ENCODE measurements at places on chromosomes 13 and 19. TPM values are rescaled to one million over a fixed set of nuclear protein-coding genes. Genes with fewer than 3 reads are reported as not detected.
A peak's percentile ranks its signal among the peaks of the same experiment; 100 is the strongest.

Gene ZNF599
- 5.7 TPM for total RNA-seq

Gene CEACAM7
- total RNA-seq = not detected

DNA sequence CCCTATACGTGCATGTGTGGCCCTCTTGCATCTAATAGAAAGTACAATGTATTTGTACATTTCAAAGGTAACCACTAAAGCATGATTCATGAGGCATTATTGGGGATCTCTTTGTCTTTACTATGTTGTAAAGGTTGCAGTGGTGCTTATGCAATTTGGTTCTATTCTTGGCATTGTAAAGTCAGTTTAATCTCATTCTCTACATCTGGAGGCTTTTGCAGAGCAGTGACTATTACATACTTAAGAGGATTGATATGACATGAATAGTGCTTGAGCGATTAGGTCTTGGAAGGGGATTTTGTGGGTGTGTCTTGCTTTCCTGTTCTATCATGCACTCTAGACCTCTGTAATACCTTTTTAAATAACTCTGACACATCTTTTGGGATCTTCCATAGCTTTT, 610.0 kb downstream of the EFNB2 start:
- DNase-seq = no peak

Gene LTBP4
- total RNA-seq = 24.4 TPM

DNA sequence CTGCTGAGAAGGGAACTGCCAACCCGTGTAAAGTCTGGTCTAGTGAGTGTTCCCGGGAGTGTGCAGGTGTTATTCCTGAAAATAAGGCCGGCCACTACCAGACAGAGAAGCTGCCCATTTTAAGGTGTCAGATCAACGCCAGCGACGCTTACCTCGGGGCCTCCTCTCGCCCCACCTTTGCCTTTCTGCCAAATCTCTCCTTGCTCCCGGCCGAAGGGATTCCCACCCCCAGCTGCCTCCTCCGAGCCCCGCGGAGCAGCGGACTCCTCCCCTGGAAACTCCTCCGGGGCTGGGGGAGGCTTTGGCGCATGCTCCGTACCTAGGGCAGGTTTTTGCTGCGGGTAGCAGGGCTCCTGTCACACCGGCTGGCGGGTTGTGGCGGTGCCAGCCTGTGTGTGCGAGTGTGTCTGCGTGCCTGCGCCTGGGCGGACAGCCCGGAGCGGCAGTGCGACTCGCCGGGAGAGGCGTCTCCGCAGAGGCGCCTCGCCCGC, at the start of gene HS6ST3:
Gene HS6ST3, plus strand, starts transcription at position 359 of the 491 bp plus-strand sequence.
- no peak for DNase-seq

GRCh38 chr13:21405309-21405708, 53.8 kb downstream of the ZDHHC20 start:
- no peak for DNase-seq

DNA sequence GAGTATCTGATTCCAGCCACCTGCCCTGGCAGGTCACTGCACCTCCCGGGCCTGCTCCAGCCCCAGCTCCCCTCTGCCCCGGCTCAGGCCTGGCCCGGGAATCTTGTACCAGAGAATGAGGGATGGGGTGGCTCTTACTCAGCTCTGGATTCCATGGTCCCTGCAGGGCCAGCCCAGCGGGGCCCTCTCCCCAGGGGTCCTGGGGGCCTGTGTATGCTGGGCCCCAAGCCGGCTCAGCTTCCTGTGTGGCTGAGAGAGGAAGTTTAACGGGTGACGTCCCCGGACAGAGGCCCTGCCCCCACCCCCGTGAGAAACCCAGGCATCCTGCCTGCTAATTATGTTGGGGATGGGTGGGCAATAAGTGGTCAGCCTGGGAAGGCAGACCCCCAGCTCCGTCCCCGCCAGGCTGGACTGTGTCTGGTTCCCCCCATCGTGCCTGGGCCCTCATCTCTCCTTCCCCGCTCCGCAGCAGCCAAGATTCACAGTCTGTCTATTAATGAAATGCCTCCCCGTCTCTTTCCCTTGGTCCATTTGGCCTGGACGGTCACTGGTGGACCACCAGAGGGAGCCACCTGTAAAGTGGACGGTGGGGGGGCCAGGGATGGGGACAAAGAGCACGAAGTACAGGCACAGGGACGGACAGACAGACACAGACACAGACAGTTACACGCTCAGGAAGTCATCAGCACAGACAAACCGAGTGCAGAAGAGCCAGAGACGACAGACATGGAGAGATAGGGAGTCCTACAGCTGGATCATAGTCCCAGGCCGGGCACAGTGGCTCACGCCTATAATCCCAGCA, at the start of gene DENND1C:
Gene DENND1C, minus strand, starts transcription at position 247 of the 802 bp plus-strand sequence. Its CDS starts 92 bp downstream, at position 155.
- DNase-seq = no peak

DNA sequence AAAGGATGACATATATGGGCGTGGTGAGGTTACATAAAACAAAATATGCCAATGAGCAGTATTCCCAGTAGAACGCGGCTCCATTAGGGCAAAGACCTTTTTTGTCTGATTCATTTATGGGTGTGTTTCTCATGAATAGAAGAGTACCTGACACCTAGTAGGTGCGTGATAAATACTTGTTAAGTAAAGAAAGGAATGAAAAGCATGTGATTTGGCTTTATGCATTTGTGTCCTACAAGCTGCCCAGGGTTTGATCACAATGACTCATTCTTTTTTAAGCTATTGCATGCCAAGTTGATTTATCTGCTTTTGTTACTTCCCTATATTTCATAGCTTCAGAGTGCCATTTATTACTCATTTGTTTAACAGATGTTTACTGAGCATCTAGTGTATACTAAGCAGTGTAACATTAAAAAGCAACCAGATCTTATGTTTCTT, 19.1 kb upstream of the KCTD4 start:
- peak; percentile 68 for DNase-seq

- DNase-seq = no peak
These were observed 26.1 kb downstream of the ZMYM2 start for GRCh38 chr13:19984430-19985218.

- no peak for DNase-seq
These were observed 12.0 kb upstream of the CYP2A13 start for GRCh38 chr19:41076286-41076685.

DNA sequence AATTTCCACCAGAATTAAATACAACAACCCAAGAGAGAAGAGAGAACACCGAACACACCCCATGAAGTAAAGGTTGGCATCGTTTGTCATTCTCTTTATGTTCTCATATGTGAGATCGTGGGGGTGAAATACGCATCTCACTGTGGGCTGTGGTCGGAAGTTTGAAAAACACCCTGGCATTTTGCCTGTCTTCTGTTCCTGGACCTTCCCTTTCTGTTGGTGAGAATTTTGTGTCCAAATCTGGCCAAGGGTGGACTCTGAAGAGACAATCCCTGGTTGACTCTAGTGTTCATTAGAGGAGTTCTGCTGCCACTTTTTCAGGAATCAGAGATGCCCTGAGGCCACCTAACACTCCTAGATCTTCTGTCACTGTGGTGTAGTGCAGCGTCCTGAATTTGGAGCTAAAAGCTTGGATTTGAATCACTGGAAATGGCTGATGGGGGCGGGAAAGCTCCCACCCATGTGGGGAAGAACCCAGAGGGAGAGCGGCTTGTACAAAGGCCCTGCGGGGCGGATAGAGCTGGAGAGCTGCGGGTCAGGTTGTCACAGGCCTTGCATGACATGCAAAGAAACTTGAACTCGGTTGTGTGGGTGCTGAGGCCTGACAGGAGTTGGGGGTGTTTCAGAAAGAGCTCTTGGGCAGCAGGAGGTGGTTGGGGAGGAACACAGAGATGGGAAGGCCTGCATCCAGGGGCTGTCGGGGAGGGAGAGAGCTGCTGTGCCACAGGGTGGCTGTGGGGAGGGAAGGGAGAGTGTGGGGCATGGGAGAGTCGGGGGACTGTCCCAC, 11.1 kb upstream of the SPATA13 start:
- no peak for DNase-seq

DNA sequence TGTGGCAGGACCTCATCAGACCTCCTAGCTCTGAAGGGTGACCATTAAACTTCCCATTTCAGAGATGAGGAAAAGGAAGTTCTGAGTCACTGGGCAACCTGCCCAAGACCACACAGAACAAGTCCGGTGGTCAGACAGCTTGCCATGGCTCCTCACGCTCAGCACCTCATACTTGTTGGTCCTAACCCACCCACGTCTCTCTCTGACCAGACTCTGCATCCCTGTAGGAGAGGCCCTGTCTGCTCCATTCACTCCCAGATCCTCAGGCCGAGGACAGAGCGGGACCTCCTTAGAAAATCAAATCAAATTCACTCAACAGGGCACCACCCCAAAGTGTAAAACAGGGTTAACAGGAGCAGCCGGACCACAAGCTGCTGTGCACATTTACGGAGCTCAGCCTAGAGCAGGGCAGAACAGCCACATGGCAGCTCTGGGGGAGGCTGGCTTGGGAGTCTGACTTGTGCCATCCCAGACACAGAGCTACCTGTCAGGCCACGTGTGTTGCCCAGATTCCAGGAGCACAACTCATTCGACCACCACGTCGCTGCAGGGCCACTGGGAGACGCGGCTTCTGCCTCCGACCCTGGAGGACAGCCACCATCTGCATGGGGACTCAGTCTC, 1.7 kb downstream of the MIER2 start:
- no peak for DNase-seq

DNA sequence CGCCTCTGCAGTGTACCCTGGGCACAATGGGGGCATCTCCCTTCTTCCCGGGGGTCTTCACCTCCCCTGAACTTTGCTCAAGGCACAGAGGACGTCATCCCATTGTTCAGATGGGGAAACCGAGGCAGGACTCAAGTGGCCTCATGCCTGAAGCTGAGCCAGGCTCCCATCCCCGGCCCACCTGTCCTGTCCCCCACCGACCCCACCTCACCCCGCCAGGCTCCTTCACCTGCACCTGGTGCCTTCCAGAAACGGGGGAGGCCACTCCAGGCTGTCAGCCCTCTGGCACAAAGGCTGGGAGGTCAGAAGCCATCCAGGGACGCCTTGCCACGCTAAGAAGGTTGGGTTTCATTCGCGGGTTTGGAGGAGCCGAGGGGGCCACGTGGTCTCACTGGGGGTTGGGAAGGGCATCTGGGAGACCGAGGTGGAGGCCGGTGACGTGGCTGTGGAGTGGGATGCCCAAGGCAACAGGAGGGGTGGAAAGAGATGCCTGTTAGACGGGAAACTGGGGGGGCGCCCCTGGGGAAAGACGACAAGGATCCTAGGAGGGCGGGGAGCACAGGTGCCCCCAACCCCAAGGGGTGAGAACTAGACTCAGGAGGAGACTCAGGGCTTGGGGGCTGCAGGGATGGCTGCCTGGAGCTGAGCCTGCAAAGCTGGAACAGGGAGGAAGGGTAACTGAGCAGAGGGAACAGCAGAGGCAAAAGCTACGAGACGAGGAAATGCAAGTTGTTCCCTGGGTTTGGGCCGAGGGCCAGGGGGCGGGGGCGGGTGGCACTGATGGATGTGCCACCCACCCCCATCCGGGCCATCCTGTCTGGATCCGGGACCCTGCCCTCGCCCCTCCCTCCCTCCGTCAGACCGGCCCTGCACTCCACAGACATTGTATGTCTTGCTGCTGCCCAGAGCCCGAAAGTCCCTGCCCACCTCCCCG, 6.0 kb upstream of the TCF3 start:
- DNase-seq = no peak

- DNase-seq = no peak
These were observed 24.6 kb downstream of the MPHOSPH8 start for GRCh38 chr13:19657872-19658591.

DNA sequence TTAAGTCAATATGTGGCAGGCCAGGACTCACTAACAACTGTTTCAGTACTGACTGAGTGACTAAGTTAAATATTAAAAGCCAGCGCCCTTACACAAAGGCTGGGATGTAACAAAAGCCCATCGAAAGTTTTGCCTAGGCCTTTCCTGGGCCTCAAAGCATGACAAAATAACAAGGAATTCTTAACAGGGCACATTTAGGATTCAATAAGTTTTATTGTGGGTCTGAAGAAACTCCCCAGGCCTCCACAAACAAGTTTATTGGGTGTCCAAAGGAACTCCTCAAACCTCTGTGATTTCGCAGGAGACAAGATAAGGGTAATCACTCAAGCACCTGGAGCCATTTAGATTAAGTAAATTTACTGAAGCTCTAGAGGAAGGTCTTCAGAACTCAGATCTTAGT, 130.7 kb upstream of the SGCG start:
- DNase-seq = no peak

Gene ZNF547
- total RNA-seq = 1.3 TPM

DNA sequence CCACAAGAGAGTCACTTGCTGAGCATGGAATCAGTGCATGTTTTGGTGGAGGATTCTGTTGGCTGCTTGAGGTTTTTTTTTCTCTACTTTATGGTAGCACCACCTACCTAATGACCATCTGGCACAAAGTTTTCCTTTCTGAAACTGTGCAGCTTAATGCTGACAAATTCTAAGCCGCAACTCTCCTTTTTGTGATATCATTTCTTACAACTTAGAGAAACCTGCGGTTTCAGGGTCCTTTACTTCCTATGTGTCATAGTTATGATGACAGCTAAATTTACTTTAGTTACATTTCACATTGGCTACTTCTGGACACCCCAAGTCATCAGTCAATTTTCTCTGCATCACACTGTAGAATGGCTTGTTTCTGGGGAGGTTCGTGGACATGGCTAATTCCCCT, 115.4 kb upstream of the TMTC4 start:
- no peak for DNase-seq

Gene FBXO46
- 6.6 TPM for total RNA-seq

Gene NKG7
- total RNA-seq = not detected

Gene IGSF23
- 0.12 TPM for total RNA-seq

DNA sequence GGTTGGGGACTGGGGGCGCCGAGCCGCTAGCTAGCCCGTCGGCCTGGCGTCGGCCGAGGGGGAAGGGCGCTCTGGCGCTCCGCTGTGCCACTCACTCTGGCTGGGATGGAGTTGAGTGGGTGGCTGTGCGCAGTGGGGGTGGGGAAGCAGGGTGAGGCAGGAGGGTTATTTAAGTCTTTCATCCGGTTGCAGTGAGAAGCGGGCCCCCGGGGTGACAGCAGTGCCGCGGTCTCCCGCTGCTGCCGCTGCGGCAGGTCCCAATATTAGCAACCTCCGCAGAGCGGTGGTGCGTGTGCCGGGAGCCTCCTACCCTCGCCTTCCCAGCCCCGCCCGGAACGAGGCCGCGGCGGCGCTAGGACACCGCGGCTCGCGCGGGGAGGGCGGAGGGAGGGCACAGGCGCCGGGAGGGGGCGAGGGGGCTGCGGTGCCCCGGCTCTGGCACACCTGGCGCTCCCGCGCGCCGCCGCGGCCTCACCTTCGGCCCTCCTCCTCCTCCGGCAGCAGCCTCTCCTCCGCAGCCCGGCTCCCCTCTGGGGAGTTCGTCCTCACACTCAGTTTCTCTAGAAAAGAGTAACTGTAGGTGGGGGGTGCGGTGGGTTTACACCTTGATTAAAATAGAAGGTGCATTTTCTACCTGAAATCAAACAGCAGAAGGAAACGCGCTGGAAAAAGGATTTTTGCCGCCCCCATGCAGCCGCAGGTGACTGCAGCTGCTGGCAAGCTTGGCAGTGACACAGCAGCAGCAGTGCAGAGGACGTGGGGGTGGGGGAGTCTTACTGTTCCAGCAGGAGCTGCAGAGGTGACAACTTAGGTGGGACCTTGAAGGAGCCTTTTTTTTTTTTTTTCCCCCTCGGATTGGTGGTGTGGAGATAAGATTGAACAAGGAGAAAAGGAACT, 4.5 kb downstream of the FGF9 start:
- no peak for DNase-seq

Gene CGB7
- total RNA-seq = 1.8 TPM

GRCh38 chr13:59601993-59602392, 561.7 kb downstream of the DIAPH3 start:
- DNase-seq = no peak

Measured in epithelial cell of proximal tubule (primary cell).